Right lobe of liver (tissue), 6 donors: ENCODE measurements at places on chromosomes 3 and 15.

DNA sequence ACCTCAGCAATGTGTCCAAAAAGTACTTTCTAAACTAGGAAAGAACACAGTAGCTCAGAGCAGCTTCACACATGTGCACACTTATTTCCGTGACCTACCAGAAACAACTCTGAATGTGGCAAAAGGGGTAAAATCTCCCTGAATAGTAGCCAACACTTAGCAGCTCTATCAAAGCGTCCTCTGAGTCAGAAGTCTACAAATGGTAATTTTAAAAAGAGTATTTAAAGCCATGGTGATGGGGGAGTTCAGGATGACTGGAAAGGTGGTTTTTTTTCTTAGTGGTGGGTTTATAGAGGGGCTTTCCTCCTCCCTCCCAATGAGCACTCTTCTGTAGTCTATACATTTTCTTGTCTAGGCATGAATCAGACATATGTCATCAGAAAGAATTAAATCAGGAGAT lies 223.8 kb upstream of the PRICKLE2 start:
- DNase-seq = no peak

DNA sequence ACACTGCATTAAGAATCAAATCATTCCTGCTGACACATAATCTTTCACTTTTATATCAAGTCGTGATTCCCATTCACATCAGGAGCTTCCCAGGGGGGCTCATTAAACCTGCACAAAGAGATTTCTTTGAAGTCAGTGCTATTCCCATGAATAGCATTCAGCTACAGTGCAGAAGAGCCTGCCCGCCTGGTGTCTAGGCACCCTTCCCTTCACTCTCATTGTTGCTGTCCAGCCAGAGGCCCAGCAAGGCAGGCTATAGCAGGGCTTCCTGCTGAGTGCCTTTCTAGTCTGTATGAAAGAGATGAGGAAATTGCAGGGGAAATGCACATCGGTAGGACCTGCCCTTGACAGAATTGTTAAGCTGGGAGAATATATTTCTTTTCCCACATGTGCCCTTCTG lies 4.5 kb upstream of the GJD2 start:
- no peak for DNase-seq

DNA sequence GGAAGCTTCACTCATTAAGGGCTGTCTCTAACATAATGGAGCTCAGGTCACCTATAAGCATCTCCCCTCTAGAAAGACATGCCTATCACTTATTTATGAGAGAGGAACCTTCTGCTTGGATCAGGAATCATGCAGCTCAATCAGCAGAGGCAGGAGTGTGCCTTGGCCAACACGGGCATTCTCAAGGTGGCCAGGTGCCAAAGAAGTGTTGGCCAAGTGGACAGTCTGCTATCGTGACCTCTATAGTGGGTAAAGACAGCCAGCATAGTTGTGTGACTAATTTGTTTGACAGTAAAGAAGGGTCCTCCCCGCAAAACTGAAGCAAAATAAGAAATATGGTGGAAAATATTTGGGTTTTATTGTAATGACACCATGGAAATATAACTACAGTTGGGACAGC lies 14.7 kb upstream of the AGTR1 start:
- peak; percentile 71 for DNase-seq

DNA sequence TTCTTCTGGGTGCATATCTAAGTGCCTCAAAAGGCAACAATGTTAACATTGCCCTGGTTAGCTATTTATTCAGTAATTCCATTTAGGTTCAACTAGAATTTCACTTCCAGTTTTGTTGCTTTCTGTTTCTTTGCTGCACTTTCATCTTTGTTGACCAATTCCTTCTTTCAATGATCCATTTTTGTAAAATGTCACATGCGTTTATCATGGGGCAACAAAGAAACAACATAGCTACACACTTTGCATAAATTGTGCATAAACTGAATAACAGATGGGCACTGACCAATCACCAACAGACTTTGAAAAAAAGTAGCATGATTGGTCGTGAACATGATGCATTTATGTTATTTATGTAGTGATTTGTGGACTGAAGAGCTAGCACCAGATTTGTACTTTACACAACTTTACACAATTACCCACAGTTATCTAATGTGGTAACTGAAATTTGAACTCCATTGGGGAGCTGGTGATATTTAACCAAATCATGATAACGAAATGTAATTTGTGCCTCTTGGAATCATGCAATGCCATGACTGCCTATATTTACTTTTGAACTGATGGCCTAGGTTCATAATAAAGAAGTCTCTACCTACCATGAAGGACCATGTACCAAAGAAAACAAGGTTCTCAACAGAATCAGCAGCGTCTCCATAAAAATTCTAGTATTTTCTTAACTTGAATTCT lies 7.1 kb upstream of the CPOX start:
- DNase-seq = no peak

- peak; percentile 50 for DNase-seq
Observed at GRCh38 chr3:48564022-48564421, 441 bp upstream of the UCN2 start.

- DNase-seq = no peak
Observed at GRCh38 chr15:70596354-70597055, 166.9 kb downstream of the UACA start.

DNA sequence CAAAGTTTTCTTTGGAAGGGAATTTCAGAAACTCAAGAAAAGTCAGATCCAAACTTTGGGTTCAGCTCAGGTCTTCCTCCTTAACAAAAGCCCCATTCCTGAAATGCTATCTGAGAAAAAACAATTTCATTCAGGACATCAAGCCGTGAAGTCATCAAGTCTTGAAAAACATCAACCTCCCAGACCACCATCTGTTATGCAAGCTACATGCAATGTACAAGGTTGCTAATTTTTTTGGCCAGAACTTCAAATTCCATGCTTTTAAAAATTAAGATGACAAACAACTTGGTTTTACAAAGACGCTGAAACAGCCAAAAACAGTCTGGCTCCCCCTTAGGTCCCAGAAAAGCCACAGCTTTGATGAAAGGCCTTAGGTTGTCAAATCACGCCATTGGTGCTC lies 53.9 kb upstream of the WNT5A start:
- no peak for DNase-seq

DNA sequence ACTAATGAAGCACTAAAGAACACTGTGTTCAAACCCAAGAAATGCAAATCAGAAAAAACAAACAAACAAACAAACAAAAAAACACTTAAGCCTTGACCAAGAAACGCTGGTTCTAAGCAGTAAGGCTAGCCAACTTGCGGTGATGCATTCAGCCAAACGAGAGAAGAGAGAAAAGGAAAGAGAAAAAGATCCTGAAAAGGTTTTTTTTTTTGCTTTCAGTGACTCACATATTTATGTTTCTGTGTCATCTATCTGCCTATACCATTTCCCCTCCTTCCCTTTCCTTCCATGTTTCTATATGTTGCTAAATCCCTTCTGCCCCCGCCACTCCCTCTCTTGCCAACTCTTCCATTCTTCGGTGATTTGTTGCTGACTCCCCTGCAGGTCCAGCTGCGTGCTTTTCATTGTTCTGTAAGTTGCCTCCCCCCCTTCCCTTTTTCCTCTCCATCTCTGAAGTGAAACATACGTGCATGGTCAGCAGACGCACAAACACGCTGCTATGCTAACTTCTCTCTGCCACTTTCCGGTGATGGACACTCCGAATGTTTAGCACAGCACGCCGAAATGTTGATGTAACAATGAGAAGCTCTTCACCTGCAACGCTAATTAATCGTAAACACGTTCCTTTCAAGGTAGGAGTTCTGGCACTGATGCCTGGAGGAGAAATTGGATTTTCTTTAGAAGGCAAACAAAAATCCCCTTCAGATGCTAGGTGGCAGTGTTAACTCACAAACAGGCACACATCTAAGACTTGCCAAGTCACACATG lies 154.4 kb downstream of the TUSC7 start:
- no peak for DNase-seq

GRCh38 chr3:58018892-58019742 lies 10.9 kb downstream of the FLNB start:
- no peak for DNase-seq

GRCh38 chr3:11671648-11672100 lies 28.0 kb upstream of the VGLL4 start:
- DNase-seq = no peak

GRCh38 chr3:14524311-14524711 lies 15.8 kb downstream of the GRIP2 start:
- DNase-seq = peak; percentile 51

- DNase-seq = no peak
Observed at GRCh38 chr15:85727068-85727467, 67.7 kb downstream of the KLHL25 start.

- no peak for DNase-seq
Observed at GRCh38 chr3:17632401-17633100, 109.9 kb downstream of the TBC1D5 start.

DNA sequence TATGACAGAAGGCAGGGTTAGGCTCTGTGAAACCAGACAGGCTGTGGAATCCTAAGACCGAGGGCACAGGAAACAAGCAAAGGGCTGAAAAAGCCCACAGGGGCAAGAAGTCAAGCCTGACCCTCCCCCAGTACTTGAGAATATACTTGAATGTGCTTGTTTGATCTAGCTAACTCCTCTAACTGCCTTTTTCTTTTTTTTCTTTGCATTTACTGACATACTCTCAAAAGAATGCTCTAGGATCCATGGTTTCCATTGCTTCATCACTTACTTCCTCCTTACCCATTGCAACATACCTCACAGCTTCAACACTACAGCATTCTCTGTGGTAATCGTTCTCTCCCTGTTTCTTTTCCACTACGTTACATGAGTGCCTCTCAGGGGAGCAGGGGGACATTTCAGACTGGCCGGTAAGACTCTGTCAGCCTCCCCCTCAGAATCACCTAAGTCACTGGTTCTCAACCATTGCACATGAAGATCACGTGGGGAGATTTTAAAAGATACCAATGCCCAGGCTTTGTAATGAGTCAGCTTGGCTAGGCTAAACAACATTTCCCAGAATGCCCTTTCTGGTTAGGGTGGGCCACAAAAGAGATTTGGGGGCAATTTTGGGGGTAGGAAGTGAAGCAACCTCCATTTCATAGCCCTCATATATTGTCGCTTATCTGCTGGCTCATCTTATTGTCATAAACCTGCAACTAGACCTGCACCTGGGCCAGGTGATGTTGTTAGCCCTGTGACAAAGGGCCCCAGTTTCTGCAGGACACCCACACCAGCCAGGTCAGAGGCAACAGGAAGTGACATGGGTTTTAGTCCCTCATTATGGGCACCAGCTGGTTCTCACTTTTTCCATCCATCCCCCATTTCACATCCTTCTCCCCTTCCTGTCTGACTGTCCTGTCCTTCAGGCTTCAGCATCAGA lies 24.6 kb upstream of the RSL24D1 start:
- DNase-seq = no peak

DNA sequence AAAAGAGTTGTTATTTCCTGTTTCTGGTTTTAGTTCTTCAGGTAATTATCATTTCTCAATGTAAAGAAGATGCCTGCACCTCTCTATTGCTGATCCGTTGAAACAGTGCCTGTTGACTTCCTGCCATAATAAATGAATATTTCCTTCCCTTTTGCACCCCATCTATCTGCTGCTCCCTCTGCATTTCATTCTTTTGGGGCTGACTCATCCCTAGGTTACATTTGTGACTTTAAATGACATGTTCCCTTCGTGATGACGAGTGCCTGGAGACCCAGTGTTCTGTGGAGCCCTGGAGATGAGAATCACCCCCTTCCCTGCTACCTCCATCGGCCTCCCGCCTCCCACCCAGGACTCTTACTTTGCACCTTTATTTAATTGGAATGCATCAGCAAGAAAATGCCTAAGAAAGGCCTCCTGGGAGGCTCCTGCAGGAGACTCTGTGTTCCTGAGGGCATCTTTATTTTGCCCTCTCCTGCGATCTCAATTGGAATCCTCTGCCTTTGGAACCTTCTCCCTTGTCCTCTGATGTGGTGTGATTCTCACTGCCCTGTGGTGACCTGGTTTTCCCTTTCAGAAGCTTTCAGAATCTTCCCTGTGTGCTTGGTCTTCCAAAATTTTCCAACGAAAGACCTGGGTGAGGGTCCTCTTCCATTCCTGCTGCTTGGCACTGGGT lies 13.7 kb downstream of the LRRK1 start:
- no peak for DNase-seq

GRCh38 chr3:123386477-123387040 lies 62.3 kb downstream of the ADCY5 start:
- no peak for DNase-seq

DNA sequence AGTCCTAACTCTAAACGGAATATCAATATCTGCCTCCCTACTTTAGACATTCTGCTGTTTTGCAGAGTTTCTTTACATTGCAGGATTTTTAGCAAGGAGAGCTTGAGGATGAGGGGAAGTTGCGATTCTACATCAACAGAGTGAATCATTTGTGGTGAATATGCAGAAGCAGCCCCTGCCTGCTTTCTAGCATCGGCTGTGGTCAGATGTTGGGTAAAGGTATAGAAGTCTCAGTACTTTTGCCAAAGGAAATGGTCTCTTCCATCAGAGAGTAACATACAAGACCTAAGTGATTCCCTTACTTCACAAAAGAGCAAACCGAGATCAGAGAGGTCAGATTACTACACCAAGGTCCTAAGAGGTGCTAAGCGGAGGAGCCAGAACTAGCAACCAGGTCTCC lies 15.2 kb downstream of the ST3GAL6 start:
- no peak for DNase-seq

GRCh38 chr3:127215714-127216414 lies 22.9 kb downstream of the PRR23E start:
- no peak for DNase-seq

GRCh38 chr15:51403072-51403878 lies 61.8 kb downstream of the GLDN start:
- DNase-seq = no peak

DNA sequence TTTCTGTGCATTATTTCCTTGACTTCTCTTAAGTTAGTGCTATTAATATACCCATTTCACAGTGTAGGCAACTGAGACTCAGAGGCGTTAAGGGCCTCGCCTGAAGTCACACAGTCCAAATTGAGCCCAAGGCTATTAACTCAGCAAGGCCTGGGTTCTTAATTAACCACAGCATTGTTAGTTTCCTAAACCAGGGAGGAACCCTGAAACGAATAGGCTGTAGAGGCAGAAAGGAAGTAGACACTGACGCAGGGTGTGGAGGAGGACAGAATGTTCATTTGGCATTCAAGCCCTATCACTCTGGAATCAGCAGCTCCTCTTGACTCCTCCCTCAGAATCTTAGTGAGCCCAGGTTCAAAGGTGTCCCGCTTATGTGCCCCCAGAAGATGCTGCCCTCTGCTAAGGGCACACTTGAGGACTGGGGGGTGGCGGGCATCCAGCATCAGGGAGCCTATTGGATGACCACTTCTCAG lies 13.9 kb downstream of the ARHGEF3 start:
- no peak for DNase-seq
